ENCODE measurements at places on chromosomes 4 and X. TPM values are rescaled to one million over a fixed set of nuclear protein-coding genes. Genes with fewer than 3 reads are reported as not detected.

GRCh38 chr4:106773076-106773905 is 262.8 kb downstream of the DKK2 start:
- no peaks in the 10 kb centered on the region for H3K4me1 ChIP-seq
- no peak overlapping the region for H3K27ac ChIP-seq
- H3K4me3 ChIP-seq = no peak overlapping the region

- no peak overlapping the region for H3K27ac ChIP-seq
- no peak overlapping the region for H3K4me3 ChIP-seq
- H3K4me1 ChIP-seq = no peaks in the 10 kb centered on the region
- H3K27me3 ChIP-seq = no peaks in the 10 kb centered on the region
- DNase-seq = no peak
These were observed 18.7 kb upstream of the MAGEA10 start for GRCh38 chrX:152157042-152157441.

- peaks cover 3% of the 10 kb centered on the region for H3K36me3 ChIP-seq
- H3K27me3 ChIP-seq = no peaks in the 10 kb centered on the region
- H3K4me1 ChIP-seq = no peaks in the 10 kb centered on the region
- no peak for DNase-seq
- H3K27ac ChIP-seq = no peak overlapping the region
- H3K4me3 ChIP-seq = no peak overlapping the region
These were observed 27.9 kb upstream of the MSMO1 start for GRCh38 chr4:165299399-165300060.

GRCh38 chr4:37872310-37872988 is 18.4 kb upstream of the TBC1D1 start:
- H3K4me3 ChIP-seq = no peak overlapping the region
- no peaks in the 10 kb centered on the region for H3K27me3 ChIP-seq
- no peak overlapping the region for H3K27ac ChIP-seq
- H3K36me3 ChIP-seq = no peaks in the 10 kb centered on the region
- H3K4me1 ChIP-seq = peaks cover 11% of the 10 kb centered on the region
- DNase-seq = no peak

- no peak for DNase-seq
- H3K4me3 ChIP-seq = no peak overlapping the region
- H3K4me1 ChIP-seq = peaks cover 71% of the 10 kb centered on the region
- H3K27ac ChIP-seq = peak overlapping the region; percentile 83
- H3K36me3 ChIP-seq = no peaks in the 10 kb centered on the region
These were observed 22.1 kb downstream of the TMEM131L start for GRCh38 chr4:153488006-153488891.

DNA sequence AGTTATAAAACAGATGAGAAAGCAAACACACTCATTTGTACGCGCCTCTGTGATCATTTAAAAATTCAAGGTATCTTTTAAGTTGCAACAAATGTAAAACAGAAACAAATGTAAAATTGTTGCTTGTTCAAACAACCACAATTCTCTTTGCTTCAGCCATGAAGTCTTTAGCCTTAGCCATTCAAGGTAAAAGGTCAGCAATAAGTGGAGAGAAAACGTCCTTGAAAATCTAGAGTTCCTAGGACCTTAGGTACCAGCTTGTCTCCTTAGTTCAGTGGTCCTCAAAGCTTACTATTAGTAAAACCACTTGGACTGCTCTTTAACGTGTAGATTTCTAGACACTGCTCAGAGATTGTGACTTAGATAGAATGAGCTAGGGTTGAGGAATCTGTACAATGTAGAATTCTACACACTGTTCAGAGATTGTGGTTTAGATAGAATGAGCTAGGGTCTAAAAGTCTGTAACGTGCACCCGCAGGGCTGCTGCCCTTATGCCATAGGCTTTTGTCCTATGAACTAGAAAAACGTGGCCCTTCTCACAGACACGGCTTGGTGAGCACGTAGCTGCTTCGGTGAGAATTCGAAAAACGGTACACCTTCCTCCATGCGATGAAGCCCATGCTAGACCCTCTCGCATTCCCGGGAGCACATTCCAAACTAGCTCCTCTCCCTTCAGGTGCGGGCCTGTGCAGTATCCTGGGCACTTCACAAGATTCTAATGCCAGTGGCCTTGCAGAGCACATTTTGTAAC is 1.7 kb downstream of the PLAC8 start:
- no peak for DNase-seq
- no peaks in the 10 kb centered on the region for H3K4me1 ChIP-seq
- peak overlapping the region; percentile 72 for H3K27ac ChIP-seq
- no peaks in the 10 kb centered on the region for H3K27me3 ChIP-seq
- no peaks in the 10 kb centered on the region for H3K36me3 ChIP-seq
- H3K4me3 ChIP-seq = peak overlapping the region; percentile 28

GRCh38 chr4:25307596-25307995 is 5.0 kb upstream of the ZCCHC4 start:
- H3K4me3 ChIP-seq = no peak overlapping the region
- no peaks in the 10 kb centered on the region for H3K27me3 ChIP-seq
- DNase-seq = no peak
- H3K4me1 ChIP-seq = no peaks in the 10 kb centered on the region
- H3K36me3 ChIP-seq = no peaks in the 10 kb centered on the region

- no peak for DNase-seq
- no peak overlapping the region for H3K4me3 ChIP-seq
- H3K36me3 ChIP-seq = no peaks in the 10 kb centered on the region
- peaks cover 28% of the 10 kb centered on the region for H3K4me1 ChIP-seq
These were observed 32.7 kb downstream of the TBC1D14 start for GRCh38 chr4:6942238-6942800.

Gene SPIN2A
- total RNA-seq = not detected

Gene IL13RA2
- 0.38 TPM for total RNA-seq

Gene LRAT
- 0.19 TPM for total RNA-seq

Gene VSIG4
- total RNA-seq = 6.7 TPM
